ENCODE measurements at places on chromosomes 7 and 10. TPM values are rescaled to one million over a fixed set of nuclear protein-coding genes. Genes with fewer than 3 reads are reported as not detected.

Gene DGKI
- total RNA-seq: 0.40 TPM

Gene IL2RA
- not detected for total RNA-seq

Gene FHIP2A
- 20.0 TPM for total RNA-seq

Gene WNT2
- total RNA-seq: not detected

Gene LIPJ
- total RNA-seq: not detected

Gene GNG11
- total RNA-seq: 66.1 TPM

Gene CCDC7
- 6.9 TPM for total RNA-seq

Gene ENTPD7
- 17.6 TPM for total RNA-seq

Gene FAM237B
- not detected for total RNA-seq

Gene LRRTM3
- not detected for total RNA-seq

Gene CALHM3
- not detected for total RNA-seq

Gene GIMAP5
- total RNA-seq: not detected

Gene MORN4
- 19.5 TPM for total RNA-seq

Gene SFTPD
- total RNA-seq: not detected

Gene TDRD1
- total RNA-seq: not detected

Gene SLC26A3
- not detected for total RNA-seq

Gene ANK3
- 65.7 TPM for total RNA-seq

Gene DNAJC12
- 53.7 TPM for total RNA-seq

Gene HILPDA
- 16.1 TPM for total RNA-seq

Gene OPN1SW
- not detected for total RNA-seq

Gene IQCE
- 9.4 TPM for total RNA-seq

Gene LRGUK
- 0.15 TPM for total RNA-seq

Gene UCMA
- not detected for total RNA-seq

Gene AMZ1
- total RNA-seq: not detected

Gene TRPV6
- not detected for total RNA-seq

Gene GPR158
- total RNA-seq: 0.06 TPM

Gene COL26A1
- 0.09 TPM for total RNA-seq

Gene PEX1
- 19.8 TPM for total RNA-seq

Gene STAG3
- not detected for total RNA-seq

Gene BLVRA
- 68.1 TPM for total RNA-seq

Gene PLAC9
- total RNA-seq: not detected

Gene NUTM2E
- total RNA-seq: not detected

Gene C10orf62
- total RNA-seq: 0.12 TPM

Gene TUBAL3
- 1.6 TPM for total RNA-seq

Gene HBP1
- total RNA-seq: 29.4 TPM

Gene TBX20
- total RNA-seq: not detected

Gene OPN4
- total RNA-seq: not detected

Gene GNGT1
- total RNA-seq: 0.61 TPM

Gene OR13A1
- total RNA-seq: not detected

Gene SPDYE2
- not detected for total RNA-seq

Gene LMOD2
- not detected for total RNA-seq

Gene FZD1
- 3.7 TPM for total RNA-seq

Gene ACSM6
- not detected for total RNA-seq

Gene NEUROG3
- total RNA-seq: not detected

Gene PLXNA4
- total RNA-seq: 0.02 TPM

Gene ATP6V0A4
- 0.23 TPM for total RNA-seq

Gene LIPK
- not detected for total RNA-seq

Gene COL1A2
- not detected for total RNA-seq
